ENCODE measurements at places on chromosomes 11 and 22. TPM values are rescaled to one million over a fixed set of nuclear protein-coding genes. Genes with fewer than 3 reads are reported as not detected.

GRCh38 chr11:131290185-131290584 lies 80.2 kb upstream of the NTM start:
- DNase-seq = no peak

DNA sequence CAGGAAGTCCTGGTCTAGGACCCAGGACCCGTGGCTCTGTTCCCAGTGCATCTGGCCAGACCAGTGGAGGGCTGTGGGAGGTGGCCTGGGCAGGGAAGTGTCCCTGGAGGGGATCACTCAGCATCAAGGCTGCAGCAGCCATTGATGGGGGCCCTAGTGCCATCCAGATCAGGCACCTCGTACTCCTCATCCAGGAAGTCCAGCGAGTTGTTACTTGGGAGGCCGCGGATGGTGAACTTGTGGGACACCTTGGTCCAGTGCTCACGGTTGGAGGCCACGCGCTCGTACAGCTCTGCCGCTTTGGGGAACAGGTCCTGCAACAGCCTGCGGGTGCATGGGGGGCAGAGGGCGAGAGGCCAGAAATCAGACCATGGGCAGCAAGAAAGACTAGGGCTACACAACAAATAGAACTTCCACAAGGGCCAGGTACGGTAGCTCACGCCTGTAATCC lies 96.9 kb downstream of the PDE2A start:
- DNase-seq = no peak

DNA sequence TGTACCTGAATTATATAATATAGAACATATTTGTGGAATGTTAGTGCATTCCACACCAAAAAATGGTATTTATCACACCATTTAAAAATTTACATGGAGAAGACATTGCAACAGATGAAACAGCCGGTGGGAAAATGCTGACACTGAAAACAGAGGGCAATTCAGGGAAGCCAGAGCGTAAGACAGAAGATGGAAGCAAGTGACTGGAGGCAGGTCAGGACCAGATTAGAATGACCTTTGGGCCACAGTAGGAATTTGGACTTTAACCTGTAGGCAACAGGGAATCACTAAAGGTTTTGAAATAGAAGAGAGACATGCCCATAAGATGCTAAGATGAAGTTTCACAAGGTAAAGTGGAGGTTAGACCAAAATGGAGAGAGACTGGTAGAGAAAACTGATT lies 60.5 kb downstream of the METTL15 start:
- DNase-seq = no peak

The KCNJ1 gene
- total RNA-seq = not detected

GRCh38 chr11:110159476-110159875 lies 66.3 kb downstream of the ZC3H12C start:
- peak; percentile 49 for DNase-seq

- DNase-seq = no peak
Observed at GRCh38 chr11:65615950-65616574, 486 bp downstream of the PCNX3 start.

DNA sequence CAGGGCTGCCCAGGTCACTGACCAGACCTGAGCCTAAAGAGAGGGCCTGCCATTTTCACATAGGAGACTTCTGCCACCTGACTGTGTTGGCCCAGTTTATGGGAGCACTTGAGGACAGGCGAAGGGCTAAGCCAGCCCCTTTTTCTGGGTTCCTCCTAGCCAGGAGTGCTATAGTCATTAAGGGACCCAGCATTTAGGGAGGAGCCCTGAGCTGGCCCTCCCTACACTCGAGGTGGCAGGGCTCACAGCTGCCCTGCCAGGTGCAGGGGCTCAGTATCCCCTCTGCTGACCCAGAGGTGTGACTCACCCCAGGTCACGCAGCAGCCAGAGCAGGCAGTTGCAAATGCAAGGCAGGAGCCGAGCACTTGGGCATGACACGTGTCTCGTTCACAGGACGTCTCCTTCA lies 86.3 kb upstream of the CRYBB3 start:
- DNase-seq = peak; percentile 58
